Esophagus squamous epithelium (tissue), 5 donors: ENCODE measurements at places on chromosomes 1 and 21. TPM values are rescaled to one million over a fixed set of nuclear protein-coding genes. Genes with fewer than 3 reads are reported as not detected.

Gene OPTC
- not detected for total RNA-seq

Gene CRTC2
- 8.1 TPM for total RNA-seq

Gene RSRP1
- 51.4 TPM for total RNA-seq

DNA sequence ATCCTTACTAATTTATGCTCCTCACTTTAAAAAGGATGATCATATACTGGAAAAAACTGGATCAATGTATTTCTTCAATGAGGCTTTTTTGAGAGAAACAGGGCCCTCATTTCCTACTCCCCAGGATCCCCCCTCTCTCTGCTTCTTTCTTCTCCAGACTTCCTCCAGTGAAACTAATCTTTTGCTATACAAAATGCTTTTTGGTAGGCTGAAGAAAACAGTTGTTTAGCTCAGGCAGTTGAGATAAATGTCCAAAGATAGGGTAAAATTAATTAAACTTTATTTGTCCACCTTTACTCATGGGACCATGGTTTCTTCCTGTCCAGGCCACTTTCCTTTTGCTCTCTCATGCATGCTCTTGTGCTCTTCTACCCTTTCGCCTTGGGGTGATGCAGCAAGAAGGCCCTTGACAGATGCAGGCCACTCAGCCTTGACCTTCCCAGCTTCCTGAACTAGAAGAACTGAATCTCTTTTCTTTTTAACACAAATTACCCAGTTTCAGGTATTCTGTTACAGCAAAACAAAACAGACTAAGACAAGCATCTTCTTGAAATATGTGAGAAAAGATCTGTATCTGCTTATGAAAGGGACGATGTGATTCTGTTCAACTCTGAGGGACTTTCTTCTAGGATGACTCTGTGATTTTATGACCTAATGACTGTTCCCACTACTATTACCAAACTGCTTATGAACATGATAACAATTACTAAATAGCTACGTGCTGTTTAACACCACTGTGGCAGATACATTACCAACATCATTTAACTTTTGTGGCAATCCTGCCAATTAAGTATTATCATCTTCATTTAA lies 63.7 kb downstream of the NVL start:
- no peak overlapping the region for H3K27ac ChIP-seq
- H3K4me1 ChIP-seq = no peaks in the 10 kb centered on the region
- H3K4me3 ChIP-seq = no peak overlapping the region
- H3K36me3 ChIP-seq = peaks cover 86% of the 10 kb centered on the region
- no peaks in the 10 kb centered on the region for H3K27me3 ChIP-seq
- DNase-seq = no peak

DNA sequence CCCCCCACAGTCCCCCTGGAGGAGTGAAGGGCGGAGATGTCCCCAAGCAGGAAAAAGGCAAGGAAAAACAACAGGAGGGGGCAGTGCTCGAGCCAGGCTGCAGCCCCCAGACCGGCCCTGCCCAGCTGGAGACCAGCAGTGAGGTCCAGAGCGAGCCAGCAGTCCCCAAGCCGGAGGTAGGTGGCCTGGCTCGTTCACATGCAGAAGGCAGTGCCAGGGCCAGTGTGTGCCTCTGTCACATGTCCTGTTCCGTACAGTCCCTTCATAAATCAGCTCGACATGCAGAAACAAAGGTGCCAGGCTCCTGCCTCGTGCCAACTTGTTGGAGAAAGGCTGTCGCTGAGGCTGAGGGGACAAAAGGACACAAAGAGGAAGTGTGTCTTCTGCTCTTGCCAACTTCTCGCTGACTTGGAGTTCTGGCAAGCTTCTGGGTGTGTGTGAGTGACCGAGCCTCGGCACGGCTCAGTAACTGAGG lies 24.1 kb upstream of the MPZL1 start:
- H3K4me1 ChIP-seq = no peaks in the 10 kb centered on the region
- no peaks in the 10 kb centered on the region for H3K27me3 ChIP-seq
- DNase-seq = no peak
- no peaks in the 10 kb centered on the region for H3K36me3 ChIP-seq
- H3K4me3 ChIP-seq = no peak overlapping the region
- no peak overlapping the region for H3K27ac ChIP-seq

DNA sequence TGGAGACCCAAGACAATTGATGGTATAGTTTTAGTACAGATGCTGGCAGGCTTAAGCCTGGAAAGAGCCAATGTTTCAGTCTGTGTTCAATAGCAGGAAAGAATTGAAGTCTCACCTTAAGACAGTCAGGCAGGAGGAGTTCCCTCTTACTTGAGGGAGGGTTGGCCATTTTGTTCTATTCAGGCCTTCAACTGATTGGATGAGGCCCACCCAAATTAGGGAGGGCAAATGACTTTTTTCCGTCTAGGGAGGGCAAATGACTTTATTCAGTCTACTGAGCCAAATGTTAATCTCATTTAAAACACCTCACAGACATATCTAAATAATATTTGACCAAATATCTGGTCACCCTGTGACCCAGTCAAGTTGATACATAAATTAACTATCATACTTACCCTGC lies 31.4 kb upstream of the ELAVL4 start:
- H3K36me3 ChIP-seq = no peaks in the 10 kb centered on the region
- no peak overlapping the region for H3K4me3 ChIP-seq
- H3K27me3 ChIP-seq = no peaks in the 10 kb centered on the region
- DNase-seq = no peak
- no peaks in the 10 kb centered on the region for H3K4me1 ChIP-seq
- no peak overlapping the region for H3K27ac ChIP-seq

DNA sequence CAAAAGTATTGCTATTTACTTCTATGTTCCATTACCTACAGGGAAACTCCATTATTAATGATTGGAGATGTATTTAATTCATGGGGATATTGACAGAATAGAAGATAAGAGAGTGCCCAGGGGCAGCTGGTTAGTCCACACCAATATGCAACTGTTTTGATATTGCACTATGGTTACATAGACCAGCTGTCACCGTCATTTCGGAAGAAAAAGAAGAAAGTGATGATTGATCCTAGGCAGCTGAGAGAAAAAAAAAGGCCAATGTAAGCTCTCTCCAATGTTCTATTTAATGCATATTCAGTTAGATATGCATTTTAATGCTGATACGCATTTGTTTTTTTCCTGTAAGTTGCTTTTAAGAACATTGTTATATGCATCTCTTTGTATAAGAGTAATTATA lies 1367.2 kb downstream of the KCNT2 start:
- H3K4me3 ChIP-seq = no peak overlapping the region
- H3K27me3 ChIP-seq = no peaks in the 10 kb centered on the region
- no peaks in the 10 kb centered on the region for H3K4me1 ChIP-seq
